NB4 (cell line): ENCODE measurements at places on chromosomes 13 and 19.

DNA sequence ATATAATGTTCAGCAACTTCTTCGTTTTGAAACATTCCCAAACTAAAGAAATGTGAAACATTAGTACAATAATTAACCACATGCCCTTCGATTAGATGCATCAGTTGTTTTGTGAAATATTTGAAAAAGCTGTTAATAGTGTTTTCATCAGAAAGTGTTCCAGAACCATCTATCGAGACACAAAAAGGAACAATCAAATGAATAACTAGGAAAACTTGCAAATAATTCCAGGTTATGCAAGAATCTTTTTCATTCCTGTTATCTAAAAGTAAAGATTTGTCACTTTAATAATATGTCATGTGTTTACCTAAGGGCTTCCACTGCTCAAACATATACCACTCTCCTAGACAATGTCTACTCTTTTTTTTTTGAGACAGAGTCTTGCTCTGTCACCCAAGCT, 904.2 kb upstream of the MIR17HG start:
- no peak for DNase-seq

- no peak for DNase-seq
Measured at GRCh38 chr13:59444210-59444857, 719.4 kb downstream of the DIAPH3 start.

GRCh38 chr19:35495107-35496064, 5.1 kb upstream of the KRTDAP start:
- peak; percentile 55 for DNase-seq

- DNase-seq: no peak
Measured at GRCh38 chr19:42155796-42156195, 23.6 kb upstream of the POU2F2 start.

GRCh38 chr13:43408274-43408673, 378.5 kb downstream of the ENOX1 start:
- DNase-seq: no peak

GRCh38 chr19:49119411-49120324, at the start of gene PPFIA3:
Gene PPFIA3, plus strand, starts transcription at chr19:49119544. Its CDS starts 8,330 bp downstream, at chr19:49127874.
- no peak for DNase-seq

DNA sequence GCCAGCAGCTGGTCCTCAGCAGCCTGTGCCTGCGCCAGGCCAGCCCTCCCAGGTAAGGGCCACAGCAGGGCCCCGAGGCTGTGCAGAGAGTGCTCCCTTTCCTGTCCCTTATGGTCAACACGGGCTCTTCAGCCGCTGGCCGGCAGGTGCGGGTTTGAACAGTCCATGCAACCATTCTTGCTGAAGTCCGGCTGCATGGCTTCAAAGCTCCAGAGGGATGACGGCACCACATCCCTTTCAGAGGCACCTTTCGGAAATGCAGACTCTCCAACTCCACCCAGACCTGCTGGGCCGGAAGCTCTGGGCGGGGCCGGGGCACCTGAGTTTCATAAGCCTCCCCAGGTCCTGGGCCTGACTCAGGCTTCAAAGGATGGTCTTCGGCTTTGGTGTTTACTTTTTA, 81.3 kb downstream of the SPACA7 start:
- DNase-seq: no peak

DNA sequence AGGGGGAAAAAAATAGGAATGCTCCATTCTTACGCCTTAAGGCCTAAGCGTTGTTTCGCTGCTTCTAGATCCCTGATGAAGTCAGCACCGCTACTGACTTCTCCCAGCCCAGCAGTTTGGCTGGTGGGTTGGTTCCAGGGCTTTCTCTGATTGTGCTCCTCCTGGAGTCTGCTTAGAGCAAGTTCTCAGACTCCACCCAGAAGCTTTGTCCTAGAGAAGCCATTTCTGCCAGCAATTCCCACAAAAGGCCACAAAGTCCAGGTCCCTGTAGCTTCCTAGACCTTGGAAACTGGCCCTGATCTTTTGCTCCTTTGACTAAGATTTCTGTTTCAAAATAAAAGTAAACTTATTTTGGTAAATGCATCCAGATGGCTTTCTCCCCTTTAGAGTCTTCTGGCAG, 65.4 kb downstream of the KCTD12 start:
- DNase-seq: no peak

DNA sequence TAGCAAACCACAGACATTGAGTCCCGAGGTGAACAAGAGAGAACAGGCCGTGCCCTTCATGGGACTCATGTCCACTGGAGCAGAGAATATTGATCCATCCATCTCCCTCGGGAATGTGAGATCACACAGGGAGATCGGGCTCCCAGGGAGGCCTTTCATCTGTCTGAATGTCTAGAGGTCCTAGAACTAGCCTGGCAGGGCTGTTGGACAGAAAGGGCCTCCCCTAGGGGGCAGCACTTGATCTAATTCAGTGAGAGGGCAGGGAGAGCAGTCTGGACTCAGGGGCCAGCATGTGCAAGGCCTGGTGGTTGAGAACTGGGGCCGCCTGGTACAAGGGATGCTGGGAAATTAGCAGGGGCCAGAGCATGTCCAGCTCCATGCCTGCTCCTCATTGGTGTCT, 4.3 kb downstream of the RUVBL2 start:
- DNase-seq: peak; percentile 73

DNA sequence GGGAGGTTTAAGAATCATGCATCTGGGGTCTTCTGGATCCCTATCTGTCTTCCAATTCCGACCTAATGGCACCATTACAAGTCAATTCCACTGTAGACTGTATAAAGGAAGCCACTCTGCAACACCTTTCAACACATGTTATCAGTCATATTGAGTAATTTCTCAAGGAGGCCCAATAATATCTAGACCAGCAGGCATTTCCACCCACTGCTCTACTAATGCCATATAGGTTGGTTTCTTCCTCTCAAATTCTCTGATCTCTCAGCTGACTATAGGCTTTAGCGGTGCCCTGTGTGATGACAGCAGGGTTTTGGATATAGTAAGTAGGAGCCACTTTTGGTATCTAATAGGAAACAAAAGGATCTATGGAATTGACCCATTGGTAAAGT, 12.4 kb upstream of the ITM2B start:
- no peak for DNase-seq

DNA sequence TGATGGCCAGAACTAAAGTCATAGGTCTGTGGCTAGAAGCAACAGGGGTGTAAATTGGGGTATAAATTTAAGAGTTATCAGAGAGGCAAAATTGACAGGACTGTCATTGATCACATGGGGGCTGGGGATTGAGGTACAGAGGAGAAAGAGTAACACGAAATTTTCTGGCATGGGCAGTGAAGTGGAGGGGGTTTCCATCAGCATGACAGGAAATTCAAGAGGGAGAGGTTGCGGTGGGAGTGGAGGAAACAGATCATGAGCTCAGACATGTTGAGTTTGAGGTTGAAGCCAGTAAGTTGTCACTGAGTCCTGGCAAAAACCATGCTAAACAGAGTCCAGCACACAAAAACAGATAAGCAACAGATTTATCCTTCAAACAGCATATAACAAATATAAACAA, 192.1 kb upstream of the TSC22D1 start:
- no peak for DNase-seq

DNA sequence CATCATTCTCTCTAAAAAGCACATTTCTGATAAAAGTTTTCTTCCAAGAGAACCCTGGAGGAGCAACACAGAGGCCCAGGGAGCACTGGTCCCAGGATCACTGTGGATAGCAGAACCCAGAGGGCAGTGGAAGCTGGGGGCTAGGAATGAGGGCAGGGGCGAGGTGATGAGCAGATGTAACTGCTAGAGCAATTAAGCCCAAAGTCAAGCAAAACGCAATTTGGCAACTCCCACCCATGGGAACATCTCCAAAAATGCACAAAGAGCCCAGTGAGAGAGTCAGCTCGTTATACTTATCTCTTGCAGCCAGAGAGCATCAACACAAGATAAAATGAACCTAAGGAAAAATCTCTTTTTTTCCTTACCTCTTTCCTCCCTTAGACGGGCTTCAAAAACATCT, 284.2 kb downstream of the TBC1D4 start:
- no peak for DNase-seq

- no peak for DNase-seq
Measured at GRCh38 chr19:1394252-1395193, 6.8 kb downstream of the GAMT start.

GRCh38 chr19:38583219-38583984, 34.4 kb downstream of the MAP4K1 start:
- DNase-seq: no peak

GRCh38 chr13:74683411-74683810, 549.2 kb upstream of the KLF12 start:
- DNase-seq: no peak

DNA sequence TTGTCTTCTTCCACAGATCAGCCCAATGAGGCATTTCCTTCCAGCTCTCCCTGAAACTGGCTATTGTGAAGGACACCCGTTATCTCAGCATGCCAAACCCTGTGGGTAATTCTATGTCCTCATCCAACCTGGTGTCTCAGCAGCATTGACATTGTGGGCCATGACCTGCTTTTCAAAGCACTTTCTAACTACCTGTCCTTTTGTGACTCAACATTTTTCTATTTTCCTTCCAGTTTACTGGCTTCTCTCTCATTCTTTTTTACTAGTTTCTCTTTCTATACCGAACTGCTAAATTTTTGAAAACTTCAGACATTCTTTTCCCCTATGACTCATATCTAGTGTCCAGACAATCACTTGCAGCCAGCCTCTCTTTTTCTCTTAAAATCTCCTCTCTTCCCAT, 136.4 kb upstream of the HTR2A start:
- no peak for DNase-seq

- DNase-seq: no peak
Measured at GRCh38 chr13:51730927-51731326, 73.0 kb downstream of the DHRS12 start.

GRCh38 chr19:58368561-58369360, 6.2 kb upstream of the ZNF497 start:
- no peak for DNase-seq
